ENCODE measurements at places on chromosomes 16 and 17.
A peak's percentile ranks its signal among the peaks of the same experiment; 100 is the strongest.

DNA sequence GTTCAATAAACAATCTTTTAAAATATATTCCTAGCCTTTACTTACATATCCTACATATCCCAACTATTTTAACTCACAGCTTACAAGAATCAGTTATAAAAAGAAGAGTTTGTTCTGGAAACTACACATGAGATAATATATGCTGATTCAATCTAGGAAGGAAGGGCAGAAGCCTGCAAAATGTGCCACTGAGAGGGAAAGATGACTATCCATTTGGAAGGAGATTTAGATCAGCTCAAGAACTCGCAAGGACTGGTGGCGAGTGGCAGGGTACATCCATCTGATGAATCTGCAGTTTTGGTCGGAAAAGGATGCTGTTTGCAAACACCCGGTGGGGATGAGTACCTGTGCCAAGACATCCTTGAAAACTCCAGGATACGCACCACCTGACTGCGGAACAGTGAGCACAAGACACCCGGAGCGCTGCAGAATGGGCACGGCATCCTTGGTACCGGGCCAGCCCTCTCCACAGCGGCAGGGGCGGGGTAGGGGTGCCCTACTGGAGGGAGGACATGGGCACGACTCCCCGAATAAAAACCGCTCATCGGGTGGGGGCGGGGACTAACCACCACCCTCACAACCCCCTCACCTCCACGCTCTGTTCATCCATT is 723 bp downstream of the TRIM37 start:
- peak; percentile 79 for DNase-seq

- peak; percentile 51 for DNase-seq
Measured at GRCh38 chr17:40290629-40291280, 3.1 kb downstream of the CDC6 start.

DNA sequence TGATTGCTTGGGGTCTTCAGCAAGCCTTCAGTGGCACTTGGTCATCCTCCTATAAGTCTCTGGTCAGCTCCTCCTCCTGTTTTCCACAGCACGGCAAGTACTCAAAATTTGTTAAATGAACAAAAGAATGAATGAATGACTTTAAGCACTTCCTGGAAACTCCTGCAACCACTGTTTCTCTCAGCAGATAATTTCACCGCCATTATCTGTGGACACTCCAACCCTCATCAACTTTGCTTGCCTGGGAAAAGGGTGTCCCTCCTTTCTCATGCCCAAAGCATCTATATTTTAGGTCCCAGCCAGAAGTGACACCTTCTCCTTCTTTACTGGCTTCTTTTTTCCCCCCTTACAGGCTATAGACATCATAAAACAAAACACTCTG is 4.4 kb downstream of the PROCA1 start:
- DNase-seq, result no peak

- peak; percentile 55 for DNase-seq
Measured at GRCh38 chr17:45873728-45874127, 20.6 kb upstream of the MAPT start.

GRCh38 chr17:72122010-72122764 is 1.4 kb downstream of the SOX9 start:
- no peak for DNase-seq

DNA sequence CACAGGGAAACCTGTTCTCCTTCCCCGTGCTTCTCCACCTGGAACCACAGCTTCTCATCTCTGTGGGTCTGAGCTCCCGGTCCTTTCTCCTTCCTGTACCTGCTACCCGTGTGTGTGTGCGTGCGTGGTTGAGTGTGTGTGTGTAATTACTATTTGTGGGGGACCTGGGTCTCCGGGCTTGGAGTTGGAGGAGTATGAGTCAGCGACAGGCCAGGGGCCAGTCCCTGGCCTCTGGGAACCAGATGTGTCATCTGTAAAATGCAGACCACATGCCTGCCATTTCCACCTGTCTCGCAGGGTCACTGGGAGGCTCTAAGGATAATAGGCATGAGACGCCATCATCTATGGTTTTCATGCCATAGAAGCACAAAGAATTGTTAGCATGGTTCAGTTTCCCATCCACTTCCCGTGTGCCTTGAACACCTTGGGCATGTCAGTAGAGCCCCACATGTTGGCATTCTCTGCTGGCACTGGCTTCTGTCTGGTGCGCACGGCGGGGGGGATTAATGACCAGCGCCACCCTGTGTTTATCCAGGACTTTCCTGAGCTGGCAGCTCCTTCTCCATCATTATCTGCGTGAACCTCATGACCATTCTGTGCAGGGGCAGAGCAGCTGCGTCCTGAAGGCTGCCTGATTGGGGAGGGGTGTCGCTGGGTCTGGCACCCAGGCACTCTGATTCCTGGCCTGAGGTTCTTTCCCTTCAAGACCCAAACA is 1.5 kb downstream of the ZNF205 start:
- no peak for DNase-seq

DNA sequence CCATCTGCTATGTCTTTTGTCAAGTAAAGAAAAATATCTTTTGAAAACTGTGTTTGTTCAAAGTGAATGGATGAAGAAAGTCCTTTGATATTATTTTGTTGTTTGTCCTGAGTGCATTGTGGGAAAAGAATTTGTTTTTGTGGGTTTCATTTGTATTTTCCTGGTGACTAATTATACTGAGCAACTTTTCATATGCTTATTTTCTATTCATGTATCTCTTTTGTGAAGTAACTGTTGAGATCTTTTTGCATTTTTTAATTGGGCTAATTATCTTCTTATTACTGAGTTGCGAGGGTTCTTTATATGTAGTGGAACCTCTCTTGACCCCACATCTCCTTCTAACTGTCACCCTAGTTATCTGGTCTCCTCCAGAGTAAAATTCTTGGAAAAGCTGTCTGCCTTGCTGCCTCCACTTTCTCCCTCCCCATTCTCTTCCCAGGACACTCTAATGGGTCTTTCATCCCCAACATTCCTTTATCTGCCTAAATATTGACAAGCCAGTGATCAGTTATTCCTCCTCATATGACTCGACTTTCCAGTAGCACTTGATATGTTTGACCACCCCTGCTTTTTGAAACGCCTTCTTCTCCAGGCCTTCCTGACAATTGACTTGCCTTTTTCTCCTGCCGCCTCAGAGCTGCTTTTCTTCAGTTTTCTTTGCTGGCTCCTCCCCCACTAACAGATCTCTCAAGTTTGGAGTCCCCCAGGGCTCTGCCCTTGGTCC is 117.6 kb upstream of the HAS3 start:
- DNase-seq, result no peak

GRCh38 chr17:3808701-3809100 is 7.7 kb upstream of the ITGAE start:
- no peak for DNase-seq

DNA sequence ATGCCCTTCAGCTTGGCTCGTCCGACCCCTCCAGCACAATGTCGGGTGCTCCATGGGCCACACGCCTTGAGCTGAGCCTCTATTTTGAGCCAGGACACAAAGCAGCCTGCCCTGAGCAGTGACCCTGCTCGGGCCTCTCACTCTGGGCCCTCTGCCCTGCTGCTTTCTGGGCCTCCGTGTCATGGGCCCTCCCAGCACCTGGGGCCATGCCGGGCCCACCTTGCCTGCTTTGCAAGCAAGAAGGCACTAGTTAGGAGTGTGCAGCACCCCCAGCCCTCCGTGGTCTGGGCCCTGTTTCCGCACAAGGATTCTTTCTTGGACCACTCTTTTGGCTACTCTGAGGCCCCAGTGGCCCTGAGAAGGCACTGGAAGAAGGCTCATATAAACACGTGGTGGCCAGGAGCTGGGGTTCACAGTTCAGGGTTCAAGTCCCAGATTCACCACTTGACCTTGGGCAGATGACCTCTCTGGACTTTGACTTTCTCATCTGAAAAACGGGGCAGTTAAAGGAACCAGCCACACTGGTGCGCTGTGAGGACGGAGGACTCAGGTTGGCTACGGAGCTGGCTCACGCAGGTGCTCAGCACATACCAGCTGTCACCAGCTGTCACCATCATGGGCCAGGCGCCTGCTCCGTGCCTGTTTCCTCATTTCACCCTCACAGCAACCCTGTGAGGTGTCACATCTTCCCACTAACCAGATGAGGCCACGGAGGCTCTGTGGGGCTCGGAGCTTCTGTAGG is 166.0 kb upstream of the GSE1 start:
- no peak for DNase-seq

GRCh38 chr16:56510544-56510943 is 9.3 kb downstream of the BBS2 start:
- DNase-seq, result no peak

- no peak for DNase-seq
Measured at GRCh38 chr17:31404028-31404949, 12.8 kb downstream of the RAB11FIP4 start.

Measured in activated CD4-positive, alpha-beta T cell treated with anti-CD3 and anti-CD28 coated beads for 48 hours (primary cell).